ENCODE measurements at places on chromosomes 11 and 22. TPM values are rescaled to one million over a fixed set of nuclear protein-coding genes. Genes with fewer than 3 reads are reported as not detected.

- H3K27ac ChIP-seq = no peak overlapping the region
- H3K4me1 ChIP-seq = no peaks in the 10 kb centered on the region
- H3K36me3 ChIP-seq = no peaks in the 10 kb centered on the region
- no peaks in the 10 kb centered on the region for H3K27me3 ChIP-seq
- H3K4me3 ChIP-seq = no peak overlapping the region
These were observed 23.5 kb downstream of the APLNR start for GRCh38 chr11:57213342-57214097.

- peaks cover 5% of the 10 kb centered on the region for H3K36me3 ChIP-seq
- peaks cover 31% of the 10 kb centered on the region for H3K4me1 ChIP-seq
- no peak for DNase-seq
These were observed 19.6 kb upstream of the C11orf96 start for GRCh38 chr11:43922744-43923405.

- peak overlapping the region; percentile 78 for H3K4me3 ChIP-seq
- peak overlapping the region; percentile 95 for H3K27ac ChIP-seq
These were observed 13.6 kb downstream of the BCL9L start for GRCh38 chr11:118911880-118912741.

GRCh38 chr22:30169002-30169401 lies 77.6 kb downstream of the LIF start:
- no peaks in the 10 kb centered on the region for H3K27me3 ChIP-seq
- no peaks in the 10 kb centered on the region for H3K4me1 ChIP-seq
- no peak overlapping the region for H3K4me3 ChIP-seq
- DNase-seq = no peak
- no peaks in the 10 kb centered on the region for H3K36me3 ChIP-seq
- H3K27ac ChIP-seq = no peak overlapping the region

DNA sequence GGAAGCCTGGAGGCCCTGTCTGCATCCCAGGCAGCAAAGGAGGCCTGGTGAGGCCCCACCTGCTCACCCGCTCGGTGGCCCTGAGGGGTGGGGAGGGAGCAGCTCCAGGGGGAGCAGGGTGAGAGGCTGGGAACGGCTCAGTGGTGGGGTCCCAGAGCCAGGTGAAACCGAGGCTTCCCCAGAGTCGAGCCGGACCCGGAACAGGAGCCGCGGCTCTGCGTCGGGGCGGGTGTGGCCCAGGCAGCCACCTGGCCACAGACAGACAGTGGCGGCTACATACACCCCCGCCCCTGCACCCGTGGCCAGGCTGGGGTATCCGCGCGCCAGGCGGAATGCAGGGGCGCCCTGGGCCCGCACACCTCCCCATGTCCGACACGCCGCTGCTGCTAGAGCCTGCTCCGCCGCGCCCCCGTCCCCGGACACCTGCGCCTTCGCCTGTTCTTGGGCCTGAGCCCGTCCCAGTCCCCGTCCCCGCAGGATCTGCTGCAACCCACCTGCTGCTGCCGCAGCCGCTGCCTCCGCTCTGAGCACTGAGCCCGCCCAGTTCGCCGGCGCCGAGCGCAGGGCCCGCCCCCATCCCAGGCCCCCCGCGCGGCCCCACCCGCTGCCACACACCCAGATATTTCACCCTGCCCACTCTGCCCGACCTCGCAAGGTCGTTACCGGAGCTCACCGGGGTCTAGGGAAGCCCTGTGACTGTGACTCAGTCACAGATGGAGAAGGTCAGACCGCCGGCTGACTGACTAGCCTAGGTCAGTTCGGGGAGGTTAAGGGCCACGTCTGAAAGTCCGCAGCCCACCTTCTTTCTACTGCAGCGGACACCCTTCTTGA lies at the start of gene SLC7A4:
TSS of gene SLC7A4 (minus strand) at position 525 of the 831 bp plus-strand sequence. CDS start 749 bp downstream, outside the sequence.
- peaks cover 55% of the 10 kb centered on the region for H3K27me3 ChIP-seq
- no peak within 1 kb of the TSS for H3K27ac ChIP-seq
- H3K4me1 ChIP-seq = no peaks in the 10 kb centered on the region
- peak within 1 kb of the TSS; percentile 61 for H3K4me3 ChIP-seq

DNA sequence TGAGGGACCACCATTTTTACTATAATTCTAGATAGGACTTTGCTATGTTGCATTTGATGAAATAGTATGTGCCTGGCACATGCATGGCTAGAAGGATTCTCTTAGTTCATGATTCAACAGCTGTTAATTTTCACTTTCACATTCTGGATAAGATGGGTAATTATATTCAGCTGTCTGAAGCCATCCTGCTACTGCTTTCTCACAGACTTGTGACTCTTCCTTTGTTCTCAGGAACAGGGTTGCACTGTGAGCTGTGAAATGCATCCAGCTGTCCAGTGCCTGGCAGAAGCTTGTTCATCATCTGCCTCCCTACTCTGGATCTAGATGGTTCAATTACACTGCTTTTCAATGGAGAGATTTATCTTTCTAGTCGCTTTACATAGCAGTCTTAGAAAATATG lies 610.1 kb upstream of the ANO5 start:
- no peaks in the 10 kb centered on the region for H3K27me3 ChIP-seq
- no peak overlapping the region for H3K4me3 ChIP-seq
- no peaks in the 10 kb centered on the region for H3K4me1 ChIP-seq
- H3K36me3 ChIP-seq = no peaks in the 10 kb centered on the region
- no peak for DNase-seq

- no peaks in the 10 kb centered on the region for H3K27me3 ChIP-seq
- no peaks in the 10 kb centered on the region for H3K36me3 ChIP-seq
- H3K27ac ChIP-seq = no peak overlapping the region
- no peak for DNase-seq
These were observed 7.6 kb downstream of the VPS26B start for GRCh38 chr11:134231958-134232659.

DNA sequence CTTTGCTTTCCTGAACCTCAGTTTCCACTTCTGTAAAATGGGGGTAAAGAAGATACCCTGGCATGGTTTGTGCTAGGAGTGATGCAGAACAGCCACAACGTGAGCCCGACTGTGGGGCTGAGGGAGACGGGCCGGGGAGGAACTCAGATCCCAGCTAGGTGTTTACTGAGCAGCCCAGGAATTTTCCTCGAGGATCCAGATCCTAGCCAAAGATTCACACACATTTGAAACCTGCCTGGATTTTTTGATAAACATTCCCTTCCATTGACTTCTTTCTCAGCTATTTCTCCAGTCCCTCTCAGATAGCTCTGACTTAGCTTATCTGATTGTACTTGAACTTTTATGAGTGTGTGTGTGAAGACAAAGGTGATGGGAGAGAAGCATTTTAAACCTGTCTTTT lies 98.0 kb downstream of the KIAA1671 start:
- H3K4me1 ChIP-seq = peaks cover 8% of the 10 kb centered on the region
- no peak overlapping the region for H3K4me3 ChIP-seq
- H3K27ac ChIP-seq = no peak overlapping the region
- no peak for DNase-seq

- peaks cover 6% of the 10 kb centered on the region for H3K36me3 ChIP-seq
- H3K27ac ChIP-seq = no peak overlapping the region
- no peak overlapping the region for H3K4me3 ChIP-seq
- peaks cover 24% of the 10 kb centered on the region for H3K27me3 ChIP-seq
These were observed 27.8 kb downstream of the PDE2A start for GRCh38 chr11:72646472-72646871.

- H3K27me3 ChIP-seq = peaks cover 16% of the 10 kb centered on the region
- DNase-seq = no peak
- peaks cover 16% of the 10 kb centered on the region for H3K4me1 ChIP-seq
- peak overlapping the region; percentile 32 for H3K27ac ChIP-seq
- H3K4me3 ChIP-seq = peak overlapping the region; percentile 90
These were observed 3.9 kb upstream of the GCAT start for GRCh38 chr22:37803639-37804351.

- H3K27me3 ChIP-seq = peaks cover 79% of the 10 kb centered on the region
- DNase-seq = no peak
- no peak overlapping the region for H3K27ac ChIP-seq
- no peak overlapping the region for H3K4me3 ChIP-seq
- no peaks in the 10 kb centered on the region for H3K4me1 ChIP-seq
- H3K36me3 ChIP-seq = no peaks in the 10 kb centered on the region
These were observed 25.8 kb downstream of the ADAMTS8 start for GRCh38 chr11:130402570-130402969.

GRCh38 chr11:117199053-117199915 lies at the start of gene TAGLN:
Gene TAGLN (plus strand): TSS chr11:117199370. CDS start chr11:117203014, 3,644 bp downstream.
- no peak within 1 kb of the TSS for H3K27ac ChIP-seq
- DNase-seq = peak; percentile 49
- H3K27me3 ChIP-seq = no peaks in the 10 kb centered on the region
- peaks cover 4% of the 10 kb centered on the region for H3K36me3 ChIP-seq
- no peaks in the 10 kb centered on the region for H3K4me1 ChIP-seq

DNA sequence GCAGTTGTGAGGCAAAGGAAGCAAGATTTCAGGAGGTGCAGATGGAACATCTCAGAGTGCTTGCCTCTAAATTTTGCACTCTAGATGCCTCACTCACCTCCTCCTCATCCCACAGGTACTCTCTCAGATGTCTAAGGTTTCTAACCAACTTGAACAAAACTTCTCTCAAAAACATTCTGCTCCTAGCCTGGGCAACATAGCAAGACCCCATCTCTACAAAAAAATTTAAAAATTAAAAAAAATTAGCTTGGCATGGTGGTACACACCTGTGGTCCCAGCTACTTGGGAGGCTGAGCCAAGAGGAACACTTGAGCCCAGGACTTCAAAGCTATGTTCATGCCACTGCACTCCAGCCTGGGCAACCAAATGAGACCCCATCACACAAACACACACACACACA lies 4.2 kb downstream of the ZNF280A start:
- H3K4me3 ChIP-seq = no peak overlapping the region
- no peak overlapping the region for H3K27ac ChIP-seq
- peaks cover 65% of the 10 kb centered on the region for H3K27me3 ChIP-seq
- DNase-seq = no peak

DNA sequence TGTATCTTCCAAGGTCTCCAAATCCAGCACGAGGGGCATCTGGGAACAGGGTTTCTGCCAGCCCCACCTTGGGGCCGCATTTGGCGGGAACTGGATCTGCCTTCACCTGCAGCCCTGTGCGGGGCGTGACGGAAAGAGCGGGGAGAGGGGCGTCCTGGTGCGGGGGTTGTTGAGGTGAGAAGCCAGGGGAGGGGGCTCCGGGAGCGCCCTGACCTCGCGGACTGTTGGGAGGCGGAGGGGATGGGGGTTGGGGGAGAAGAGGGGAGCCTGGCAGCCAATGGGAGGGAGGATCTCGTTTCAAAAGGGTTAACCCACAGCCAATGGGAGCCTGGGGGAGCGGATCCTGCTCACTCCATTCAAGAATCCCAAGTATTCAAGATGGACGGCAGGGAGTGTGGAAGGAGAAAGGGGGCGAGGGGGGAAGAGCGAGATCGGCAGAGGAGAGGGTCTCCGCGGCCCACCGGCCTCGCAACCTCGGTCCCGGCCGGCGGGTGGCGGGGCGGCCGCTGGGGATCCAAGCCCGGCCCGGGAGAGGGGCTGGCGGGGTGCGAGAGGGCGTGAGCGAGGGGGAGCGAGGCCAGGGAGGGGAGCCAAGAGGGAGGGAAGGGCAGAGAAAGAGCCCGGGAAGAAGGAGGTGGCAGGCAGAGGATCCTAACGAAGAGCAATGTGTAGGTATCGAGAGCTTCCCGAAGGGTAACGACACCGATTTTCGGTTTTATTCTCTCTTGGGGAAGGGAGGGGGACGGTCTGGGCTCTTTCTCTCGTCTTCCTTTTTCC lies 11.5 kb downstream of the YPEL4 start:
- H3K27ac ChIP-seq = peak overlapping the region; percentile 85
- peaks cover 12% of the 10 kb centered on the region for H3K36me3 ChIP-seq
- peaks cover 37% of the 10 kb centered on the region for H3K27me3 ChIP-seq
- peak; percentile 41 for DNase-seq
- no peaks in the 10 kb centered on the region for H3K4me1 ChIP-seq

DNA sequence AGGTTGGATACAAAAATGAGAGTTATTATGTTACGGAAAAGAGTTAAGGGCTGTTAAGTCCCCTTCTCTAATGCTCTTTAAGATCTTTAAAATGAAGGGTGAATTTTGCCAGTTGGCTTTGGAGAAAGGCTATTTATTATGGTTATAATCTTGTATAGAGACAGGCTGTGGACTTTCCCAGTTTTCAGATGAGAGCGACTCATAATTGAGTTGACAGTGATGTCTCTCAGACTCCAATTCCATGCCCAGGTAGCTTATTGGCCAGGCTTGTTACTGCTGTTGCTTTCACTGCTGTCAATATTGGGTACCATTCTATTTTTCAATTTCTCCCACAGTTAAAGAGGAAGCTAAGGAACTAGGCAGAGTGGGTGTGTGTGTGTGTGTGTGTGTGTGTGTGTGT lies 13.1 kb downstream of the ENDOD1 start:
- no peaks in the 10 kb centered on the region for H3K27me3 ChIP-seq
- H3K36me3 ChIP-seq = peaks cover 7% of the 10 kb centered on the region
- H3K27ac ChIP-seq = no peak overlapping the region
- no peak for DNase-seq
- no peak overlapping the region for H3K4me3 ChIP-seq

DNA sequence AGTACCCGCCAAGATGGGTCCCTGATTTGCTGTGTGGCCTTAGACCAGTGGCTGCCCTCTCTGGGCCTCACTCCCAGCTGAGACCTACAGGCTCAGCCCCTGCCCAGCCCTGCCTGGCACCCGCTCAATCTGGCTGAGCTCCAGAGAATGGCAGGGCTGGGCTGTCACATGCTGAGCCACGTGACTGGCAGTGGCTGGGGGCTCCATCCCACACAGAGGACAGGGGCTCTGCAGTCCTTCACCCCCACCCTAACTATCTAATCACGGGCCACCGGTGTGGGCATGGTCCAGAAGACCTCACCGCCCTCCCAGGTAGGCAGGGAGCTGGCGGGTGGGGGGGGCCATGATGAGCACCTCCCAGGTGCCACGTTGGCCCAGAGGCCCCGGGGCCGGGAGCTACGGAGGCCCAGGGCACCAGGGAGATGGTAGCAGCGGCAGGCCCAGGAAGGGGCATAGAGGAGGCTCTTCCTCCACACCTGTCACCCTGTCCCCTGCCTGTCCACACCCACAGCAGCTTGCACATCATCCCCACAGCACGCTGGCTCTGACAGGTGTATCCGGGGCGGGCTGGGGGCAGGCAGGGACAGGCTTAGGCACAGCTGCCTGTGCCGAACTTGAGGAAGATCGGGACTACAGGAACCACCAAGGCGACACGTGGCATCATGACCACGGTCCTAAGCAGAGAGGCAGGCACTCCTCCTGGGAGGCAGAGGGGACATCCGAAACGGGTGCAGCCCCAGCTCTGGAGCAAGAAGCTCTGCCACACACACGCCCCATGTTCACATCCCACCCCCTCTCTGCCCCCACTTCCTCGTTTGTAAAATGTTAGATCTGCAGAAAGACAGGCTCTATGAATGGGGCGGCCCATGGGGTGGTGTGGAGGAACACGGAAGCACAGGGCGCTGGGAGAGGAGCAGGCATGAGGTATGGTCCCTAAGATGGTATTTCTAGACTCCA lies 1.5 kb upstream of the ALDH3B1 start:
- peak overlapping the region; percentile 97 for H3K27ac ChIP-seq
- DNase-seq = peak; percentile 72
- H3K4me1 ChIP-seq = peaks cover 61% of the 10 kb centered on the region
- H3K36me3 ChIP-seq = peaks cover 68% of the 10 kb centered on the region
- no peaks in the 10 kb centered on the region for H3K27me3 ChIP-seq
- H3K4me3 ChIP-seq = peak overlapping the region; percentile 88

Gene GPR137
- 33.3 TPM for total RNA-seq

Gene SDHAF2
- 41.9 TPM for total RNA-seq

Gene HEPHL1
- not detected for total RNA-seq

Gene KCNK4
- not detected for total RNA-seq

Gene TEX54
- total RNA-seq = not detected

Gene SCUBE2
- not detected for total RNA-seq

Gene CNIH2
- total RNA-seq = 3.5 TPM

Data from Calu3 (cell line).